ENCODE measurements at places on chromosomes 6 and 20.
A peak's percentile ranks its signal among the peaks of the same experiment; 100 is the strongest.

GRCh38 chr6:25137916-25138232, 141.3 kb upstream of the CARMIL1 start:
- DNase-seq, result peak; percentile 3

DNA sequence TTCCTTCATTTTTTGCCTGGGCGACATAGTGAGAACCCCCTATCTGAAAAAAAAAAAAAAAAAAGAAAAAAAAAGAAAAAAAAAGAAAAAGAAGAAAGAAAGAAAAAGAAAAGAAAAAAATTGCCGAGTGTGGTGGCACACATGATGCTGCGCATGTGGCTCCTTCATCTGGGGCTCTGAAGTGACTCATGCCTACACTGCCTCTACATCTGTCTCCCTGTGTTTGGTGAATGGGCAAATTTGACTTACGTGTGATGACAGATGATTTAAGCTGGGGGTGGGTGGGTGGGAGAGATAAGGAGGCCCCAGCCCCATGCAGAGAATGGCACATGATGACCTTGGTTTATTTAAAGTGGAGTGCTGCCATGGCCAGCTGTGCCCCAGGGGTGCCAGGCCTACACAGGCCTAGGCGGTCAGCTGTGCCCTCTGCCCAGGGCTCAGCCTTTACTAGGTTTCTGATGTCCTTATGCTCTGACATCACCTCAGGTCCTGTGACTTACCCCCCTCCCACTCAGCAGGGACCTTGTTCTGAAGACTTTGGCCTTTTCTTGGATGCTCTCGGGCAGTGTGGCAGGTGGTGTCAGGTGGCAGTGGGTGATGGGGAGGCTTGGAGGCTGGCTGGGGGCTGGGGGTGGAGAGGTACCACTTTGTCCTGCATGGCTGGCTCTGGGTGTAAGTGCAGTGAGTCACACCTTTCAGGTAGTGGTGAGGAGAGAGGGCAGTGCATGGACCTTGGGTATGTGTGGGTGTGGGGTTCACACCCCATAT, 41.1 kb downstream of the VEGFA start:
- DNase-seq, result no peak

- no peak for DNase-seq
Observed at GRCh38 chr6:167553736-167554119, 228.8 kb downstream of the TTLL2 start.

- no peak for DNase-seq
Observed at GRCh38 chr6:39870950-39871349, 63.3 kb downstream of the MOCS1 start.

DNA sequence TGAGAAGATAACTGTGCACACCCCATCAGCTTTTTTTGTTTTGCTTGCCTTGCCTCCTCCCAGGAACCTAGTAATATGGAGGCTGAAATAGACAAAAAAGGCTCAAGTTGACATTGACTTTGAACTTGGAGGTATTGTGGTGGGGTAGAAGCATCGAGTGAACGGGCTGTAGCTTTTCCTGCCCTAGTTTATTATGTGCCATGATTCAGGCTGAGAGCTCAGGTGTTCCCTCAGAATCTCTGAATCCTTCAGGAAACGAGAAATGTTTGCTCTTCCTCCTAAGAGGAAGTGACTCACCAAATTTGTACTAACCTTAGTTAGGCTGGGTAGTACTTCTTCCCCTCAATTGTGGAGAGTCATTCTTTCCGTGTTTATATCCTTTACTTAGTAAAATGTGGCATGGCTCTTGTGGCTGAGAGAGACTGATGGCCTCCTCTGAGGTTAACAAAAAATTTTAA, 98.8 kb downstream of the SASH1 start:
- DNase-seq, result no peak

DNA sequence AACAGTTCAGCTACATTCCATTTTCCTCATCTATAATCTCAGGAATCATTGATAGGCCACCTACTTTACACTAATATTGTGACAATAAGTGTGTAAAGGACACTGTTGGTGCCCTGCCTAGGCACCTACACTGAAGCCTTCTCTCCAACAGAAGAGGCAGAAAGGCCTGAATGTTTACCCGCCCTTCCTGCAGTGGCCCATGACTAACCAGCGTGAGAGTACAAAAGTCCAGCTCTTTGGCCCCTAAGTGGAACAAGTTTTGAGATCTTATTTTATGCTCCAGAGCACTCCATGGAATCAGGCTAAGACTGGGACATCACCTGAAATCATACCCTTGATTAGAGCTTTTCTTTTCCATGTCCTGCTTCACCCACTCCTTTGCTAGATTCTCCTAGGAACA, 359.7 kb downstream of the ARHGAP18 start:
- no peak for DNase-seq

GRCh38 chr6:44111434-44112417, 15.5 kb downstream of the MRPL14 start:
- DNase-seq, result no peak

- DNase-seq, result no peak
Observed at GRCh38 chr6:112485827-112486212, 138.7 kb downstream of the RFPL4B start.

- DNase-seq, result no peak
Observed at GRCh38 chr6:56025795-56026194, 150.4 kb upstream of the BMP5 start.

DNA sequence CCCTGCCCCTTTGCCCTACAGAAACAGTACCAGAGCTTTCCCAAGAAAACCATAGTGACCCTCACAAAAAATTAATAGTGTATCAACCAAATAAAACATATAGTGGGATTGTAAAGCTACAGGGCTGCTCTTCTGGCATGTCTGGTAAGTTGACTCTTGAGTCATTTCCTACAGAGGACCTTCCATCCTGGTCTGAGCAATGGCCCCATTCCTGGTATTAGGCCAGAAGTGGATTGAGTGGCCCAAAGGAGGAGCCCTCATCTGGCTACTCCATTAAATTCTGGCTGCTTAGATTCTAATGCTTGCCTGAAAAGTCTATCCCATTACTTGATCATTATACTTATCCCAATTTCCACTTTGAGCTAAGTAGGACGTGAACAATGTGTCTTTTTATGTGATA, 150.9 kb upstream of the HMGN3 start:
- no peak for DNase-seq

DNA sequence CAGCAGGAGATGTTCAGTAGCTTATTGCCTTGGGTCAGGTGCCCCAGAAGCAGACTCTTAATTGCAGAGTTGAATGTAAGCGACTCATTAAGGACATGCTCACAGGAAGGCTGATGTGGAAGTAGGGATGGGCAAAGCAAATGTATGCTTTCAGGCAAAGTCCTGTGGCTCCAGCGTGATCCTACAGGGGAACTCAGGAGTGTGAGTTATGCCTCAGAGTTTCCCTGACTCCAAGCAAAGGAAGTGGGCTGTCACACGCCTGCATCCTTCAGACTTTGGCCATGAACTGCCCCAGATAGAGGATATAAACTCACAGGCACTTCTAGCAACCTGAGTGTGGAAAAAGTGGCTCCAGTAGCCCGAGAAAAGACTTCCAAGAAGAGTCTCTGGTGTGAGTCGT, 64.9 kb upstream of the ZNF133 start:
- no peak for DNase-seq

GRCh38 chr20:603116-603640, 6.9 kb downstream of the TCF15 start:
- DNase-seq, result no peak

DNA sequence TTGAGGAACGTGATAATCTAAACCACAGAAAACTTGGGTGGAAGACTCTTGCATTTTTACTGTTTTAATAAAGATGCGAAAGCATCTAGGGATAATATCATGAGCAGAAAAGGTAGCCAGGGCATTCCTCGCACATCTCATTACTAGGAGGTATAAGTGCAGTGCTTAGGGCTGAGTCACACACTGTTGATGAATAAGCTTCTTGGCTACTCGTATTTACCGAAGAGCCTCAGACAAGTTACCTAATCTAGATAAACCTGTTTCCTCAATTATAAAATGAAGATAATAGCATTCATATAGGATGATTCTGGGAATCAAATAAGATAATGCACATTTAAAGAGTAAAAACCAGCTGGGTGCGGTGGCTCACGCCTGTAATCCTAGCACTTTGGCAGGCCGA, 780 bp upstream of the KIAA0319 start:
- no peak for DNase-seq

- no peak for DNase-seq
Observed at GRCh38 chr6:72724545-72724944, 102.7 kb downstream of the KCNQ5 start.

DNA sequence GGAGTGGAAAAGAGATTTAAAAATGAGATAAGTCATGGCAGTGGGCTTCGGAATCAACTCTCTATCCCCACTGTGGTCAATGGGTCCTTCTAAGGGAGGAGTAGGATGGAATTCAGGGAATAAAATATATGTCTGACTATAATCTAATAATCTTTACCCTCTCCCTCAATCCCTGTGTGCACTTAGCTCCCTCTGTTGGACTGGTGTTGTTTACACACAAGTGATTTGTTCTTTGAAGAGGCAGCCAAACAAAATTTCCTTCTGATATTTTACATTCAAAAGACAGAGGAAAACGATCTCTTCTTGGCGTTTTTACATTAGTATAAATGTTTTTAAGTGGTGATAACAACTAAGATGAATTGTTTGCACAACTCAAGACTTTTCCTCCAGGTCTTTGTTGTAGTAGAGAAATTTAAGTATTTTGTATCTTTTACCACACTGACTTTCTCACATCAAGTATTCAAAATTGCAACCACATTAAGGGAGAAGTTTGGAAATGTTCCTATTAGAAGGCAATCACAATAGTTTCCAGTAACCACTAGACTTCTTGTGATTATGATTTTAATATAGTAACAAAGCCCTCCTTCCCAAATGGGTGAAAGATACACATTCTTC, 317.8 kb downstream of the CENPW start:
- no peak for DNase-seq

- no peak for DNase-seq
Observed at GRCh38 chr20:62217913-62218773, 1.9 kb downstream of the HRH3 start.

DNA sequence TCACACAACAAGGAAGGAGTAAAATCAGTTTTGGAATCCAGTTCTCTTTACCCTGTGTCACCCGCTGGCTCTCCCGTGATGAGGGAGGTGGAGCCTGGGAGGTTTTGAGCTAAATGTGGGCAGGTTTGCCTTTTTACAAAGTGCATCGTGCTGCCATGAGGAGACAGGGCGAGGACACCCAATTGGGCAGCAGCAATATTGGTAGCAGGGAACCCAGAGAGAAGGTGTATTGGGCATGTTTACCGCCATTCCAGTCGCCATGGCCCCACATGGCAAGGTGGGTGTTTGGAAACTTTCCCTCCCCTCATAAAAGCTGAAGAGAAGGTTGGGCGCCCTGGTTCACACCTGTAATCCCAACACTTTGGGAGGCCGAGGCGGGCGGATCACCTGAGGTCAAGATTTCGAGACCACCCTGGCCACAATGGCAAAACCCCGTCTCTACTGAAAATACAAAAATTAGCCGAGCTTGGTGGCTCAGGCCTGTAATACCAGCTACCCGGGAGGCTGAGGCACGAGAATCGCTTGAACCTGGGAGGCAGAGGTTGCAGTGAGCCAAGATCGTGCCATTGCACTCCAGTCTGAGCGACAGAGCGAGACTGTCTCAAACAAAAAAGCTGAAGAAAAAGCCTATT, 3.5 kb upstream of the UBE2V1 start:
- DNase-seq, result no peak

DNA sequence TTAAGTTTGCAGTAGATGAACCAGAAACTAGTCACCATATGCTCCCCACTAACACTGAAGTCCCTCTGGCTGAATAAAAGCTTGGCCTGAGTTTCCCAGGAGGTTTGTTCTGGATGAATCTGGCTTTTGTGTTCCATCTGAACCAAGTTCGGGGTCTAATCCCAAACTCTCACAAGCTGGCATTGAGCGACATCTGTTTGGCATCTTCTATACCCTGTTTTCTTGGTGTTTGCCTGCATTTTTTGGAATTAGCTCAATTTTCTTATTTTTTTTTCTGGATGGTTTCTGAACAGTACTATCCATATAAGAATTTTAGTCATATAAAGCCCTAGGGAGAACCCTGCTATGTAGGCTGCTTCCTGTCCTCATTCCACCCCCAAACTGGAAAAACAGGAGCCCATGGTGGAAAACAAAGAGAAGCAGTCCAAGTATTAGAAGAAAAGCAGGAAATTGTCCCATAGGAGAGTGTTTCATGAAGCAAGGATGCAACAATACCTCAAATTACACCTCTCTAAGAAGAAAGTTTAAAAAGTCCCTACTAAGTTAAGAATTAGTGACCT, 737.1 kb downstream of the DHX35 start:
- no peak for DNase-seq

DNA sequence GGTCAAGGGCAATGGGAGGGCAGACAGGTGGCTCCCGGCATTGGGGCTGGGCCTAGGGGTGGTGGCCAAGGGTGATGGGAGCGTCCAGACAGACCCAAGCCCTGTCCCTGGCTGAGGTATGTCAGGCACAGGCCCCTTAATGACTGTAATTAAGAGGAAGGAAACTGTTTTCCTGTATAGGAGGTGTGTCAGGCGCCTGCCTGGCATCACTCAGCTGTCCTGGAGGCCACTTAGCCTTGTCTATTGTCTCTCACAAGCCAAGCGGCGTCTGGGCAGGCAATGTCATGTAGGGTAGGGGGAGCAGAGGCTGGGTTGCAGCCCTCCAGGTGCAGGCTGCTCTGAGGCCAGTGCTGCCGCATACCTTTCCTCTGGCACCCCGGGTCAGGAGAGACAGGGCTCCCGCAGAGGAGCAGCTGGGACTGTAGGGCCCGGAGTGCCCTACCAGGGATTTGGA, 3.9 kb upstream of the FAM83C start:
- no peak for DNase-seq

DNA sequence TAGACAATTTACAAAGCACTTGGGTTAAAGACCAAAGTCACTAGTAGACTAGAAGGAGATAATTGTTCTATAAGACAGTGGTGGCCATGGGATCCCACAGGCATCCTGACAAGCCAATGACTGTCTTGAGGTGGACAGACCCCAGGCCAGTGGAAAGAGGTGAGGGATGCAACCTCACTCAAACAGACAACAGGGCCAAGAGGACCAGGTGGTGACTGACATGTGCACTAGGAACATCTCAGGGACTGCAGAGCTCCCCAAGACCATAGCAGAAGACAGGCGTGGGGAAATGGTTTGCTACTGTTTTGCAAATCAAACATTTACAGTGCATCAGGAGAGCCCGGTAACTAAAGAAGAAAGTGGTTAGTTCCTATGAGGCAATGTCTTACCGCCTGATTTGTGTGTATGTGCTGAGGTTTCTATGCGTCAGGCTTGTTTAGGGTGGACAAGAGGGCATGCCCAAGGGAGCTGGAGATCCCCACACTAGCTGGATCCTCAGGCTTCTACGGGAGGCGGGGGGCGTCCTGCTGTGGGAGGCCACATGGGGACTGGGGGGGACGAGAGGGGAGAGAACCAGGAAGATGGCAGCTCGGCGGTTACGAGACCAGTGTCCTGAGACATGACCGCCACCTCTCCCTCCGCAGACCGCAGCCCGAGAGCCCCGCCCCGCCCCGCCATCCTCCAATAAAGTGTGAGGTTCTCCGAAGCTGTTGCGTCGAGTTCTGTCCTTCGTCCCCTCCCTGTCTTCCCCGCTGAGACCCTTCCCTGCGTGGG, 623 bp upstream of the MRPS26 start:
- DNase-seq, result no peak

GRCh38 chr20:3595541-3595940, 67.7 kb downstream of the GFRA4 start:
- no peak for DNase-seq

Data from stimulated activated CD8-positive, alpha-beta memory T cell treated with anti-CD3 and anti-CD28 coated beads, Interleukin-4, amount 100 ng/mL, for 4 hours (primary cell).